Esophagus squamous epithelium (tissue), 5 donors: ENCODE measurements at places on chromosomes 6 and 20.

GRCh38 chr20:54221353-54221752 is 13.5 kb downstream of the PFDN4 start:
- DNase-seq, result no peak

GRCh38 chr6:25833136-25833535 is 1.3 kb upstream of the SLC17A1 start:
- DNase-seq, result no peak

DNA sequence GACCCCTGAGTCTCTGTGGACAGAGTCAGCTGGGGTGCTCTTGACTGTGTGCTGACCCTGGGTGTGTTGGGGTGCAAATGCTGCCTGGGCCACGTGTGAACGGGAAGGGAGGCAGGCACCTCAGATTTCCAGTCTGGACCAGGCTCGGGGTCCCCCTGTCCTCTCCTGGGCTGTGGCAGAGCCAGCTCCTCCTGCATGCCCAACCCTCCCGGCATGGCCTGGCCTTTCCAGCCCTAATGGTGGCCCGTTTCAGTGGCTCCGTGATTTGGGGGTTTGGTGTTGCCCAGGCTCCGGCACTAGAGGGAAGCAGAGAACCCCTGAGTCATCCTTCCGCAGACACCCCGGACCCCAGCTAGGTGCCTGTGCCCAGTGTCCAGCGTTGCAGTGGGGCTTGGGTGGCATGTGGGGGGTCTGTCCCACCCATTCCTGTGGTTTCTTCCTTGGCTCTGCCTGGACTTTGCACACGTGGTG is 9.1 kb downstream of the RBM38 start:
- DNase-seq, result no peak

DNA sequence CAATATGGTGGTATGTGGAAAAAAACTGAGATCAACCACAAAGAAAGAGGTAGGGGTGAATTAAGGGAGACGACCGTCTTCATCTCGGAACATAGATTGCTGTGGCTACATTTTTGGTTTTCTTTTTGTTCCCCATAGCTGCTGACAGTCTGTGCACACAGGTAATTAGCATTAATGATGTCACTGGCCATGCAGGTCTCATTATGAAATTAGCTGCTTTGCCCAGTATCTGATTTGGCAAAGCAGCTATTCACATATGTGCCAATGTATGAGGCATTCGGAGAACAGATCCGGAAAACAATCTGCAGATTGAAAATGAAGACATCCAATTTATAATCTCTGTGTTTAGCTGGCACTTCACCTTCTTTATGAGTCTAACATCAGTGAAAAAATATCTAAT is 13.1 kb downstream of the NOX3 start:
- no peak for DNase-seq

DNA sequence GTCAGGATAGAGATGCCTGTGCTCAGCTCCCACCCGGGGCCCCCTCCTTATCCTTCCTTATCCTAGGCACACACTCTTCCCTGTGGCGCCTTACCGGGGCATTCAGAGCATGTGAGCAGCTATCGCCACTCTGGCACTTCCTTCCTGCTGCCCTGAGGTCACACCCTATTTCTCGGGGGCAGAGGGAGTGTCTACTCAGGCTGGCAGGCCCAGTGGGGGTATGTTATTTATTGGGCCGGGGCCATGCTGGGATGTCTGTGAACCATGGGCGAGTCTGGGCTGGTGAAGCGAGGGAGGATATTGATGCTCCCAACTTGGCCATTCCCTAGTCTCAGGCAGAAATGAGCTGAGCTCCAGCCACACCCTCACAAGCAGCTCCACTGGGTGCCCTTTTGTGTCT is 3.9 kb upstream of the LY6G6D start:
- DNase-seq, result no peak

DNA sequence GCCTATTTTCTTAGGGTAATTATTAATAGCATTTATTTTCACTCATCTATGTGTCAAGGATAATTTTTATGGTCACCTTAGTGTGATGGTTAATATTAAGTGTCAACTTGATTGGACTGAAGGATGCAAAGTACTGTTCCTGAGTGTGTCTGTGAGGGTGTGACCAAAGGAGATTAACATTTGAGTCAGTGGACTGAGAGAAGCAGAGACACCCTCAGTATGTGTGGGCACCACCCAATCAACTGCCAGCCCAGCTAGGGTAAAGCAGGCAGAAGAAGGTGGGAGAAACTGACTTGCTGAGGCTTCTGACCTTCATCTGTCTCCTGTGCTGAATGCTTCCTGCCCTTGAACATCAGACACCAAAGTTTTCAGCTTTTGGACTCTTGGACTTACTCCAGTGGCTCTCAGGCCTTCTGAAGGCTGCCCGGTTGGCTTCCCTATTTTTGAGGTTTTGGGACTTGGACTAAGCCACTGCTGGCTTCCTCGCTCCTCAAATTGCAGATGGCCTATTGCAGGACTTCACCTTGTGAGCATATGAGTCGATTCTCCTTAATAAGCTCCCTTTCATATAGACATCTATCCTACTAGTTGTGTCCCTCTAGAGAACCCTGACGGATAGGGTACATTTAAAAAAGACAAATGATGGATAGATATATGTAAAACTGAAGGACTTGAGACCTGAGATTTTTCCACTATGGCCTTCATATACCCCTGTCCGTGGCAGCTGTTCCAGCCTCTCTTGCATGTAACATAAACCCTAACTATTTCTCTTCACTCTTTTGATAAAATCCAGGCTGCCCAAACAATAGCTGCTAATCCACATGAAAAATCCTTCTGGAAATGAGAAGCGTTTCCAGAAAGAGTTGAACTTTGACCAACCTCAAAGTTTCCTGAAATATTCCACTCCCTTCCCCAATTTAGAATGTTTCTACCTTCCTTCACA is 62.1 kb upstream of the RGS17 start:
- no peak for DNase-seq

DNA sequence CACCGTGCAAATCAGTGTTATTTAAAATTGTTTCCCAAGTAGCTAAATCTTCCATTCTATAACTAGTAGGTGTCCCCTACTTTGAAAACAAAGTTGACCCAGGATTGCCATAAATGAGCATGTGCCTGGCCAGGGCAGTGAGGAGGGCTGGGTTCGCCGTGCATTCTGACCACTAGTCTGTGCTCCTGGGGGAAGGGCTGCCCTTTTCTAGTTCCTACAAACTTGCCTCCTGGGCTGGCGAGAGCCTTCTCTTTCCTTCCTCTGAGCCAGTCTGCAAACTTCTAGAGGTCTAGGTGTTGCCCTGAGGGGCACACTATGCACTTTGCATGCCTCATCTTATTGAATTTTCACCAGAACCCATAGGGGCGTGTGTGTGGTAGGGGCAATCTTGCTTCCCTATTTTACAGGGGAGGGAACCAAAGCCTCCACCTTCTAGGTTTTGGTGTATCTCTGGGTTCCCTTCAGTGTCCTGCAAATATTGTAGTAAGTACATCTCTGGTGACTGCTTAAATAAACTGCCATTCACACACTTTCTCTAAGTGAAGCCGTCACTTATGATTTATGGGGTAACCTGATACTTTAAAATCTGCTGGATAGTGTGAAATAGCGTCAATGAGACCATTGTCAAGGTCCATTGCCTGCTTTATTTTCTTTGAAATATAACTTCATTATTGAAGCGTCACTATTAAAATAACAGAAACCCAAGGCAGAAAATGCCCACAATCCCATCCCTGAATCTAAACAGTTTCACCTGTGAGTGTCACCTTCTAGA is 42.2 kb downstream of the CDH26 start:
- DNase-seq, result no peak

DNA sequence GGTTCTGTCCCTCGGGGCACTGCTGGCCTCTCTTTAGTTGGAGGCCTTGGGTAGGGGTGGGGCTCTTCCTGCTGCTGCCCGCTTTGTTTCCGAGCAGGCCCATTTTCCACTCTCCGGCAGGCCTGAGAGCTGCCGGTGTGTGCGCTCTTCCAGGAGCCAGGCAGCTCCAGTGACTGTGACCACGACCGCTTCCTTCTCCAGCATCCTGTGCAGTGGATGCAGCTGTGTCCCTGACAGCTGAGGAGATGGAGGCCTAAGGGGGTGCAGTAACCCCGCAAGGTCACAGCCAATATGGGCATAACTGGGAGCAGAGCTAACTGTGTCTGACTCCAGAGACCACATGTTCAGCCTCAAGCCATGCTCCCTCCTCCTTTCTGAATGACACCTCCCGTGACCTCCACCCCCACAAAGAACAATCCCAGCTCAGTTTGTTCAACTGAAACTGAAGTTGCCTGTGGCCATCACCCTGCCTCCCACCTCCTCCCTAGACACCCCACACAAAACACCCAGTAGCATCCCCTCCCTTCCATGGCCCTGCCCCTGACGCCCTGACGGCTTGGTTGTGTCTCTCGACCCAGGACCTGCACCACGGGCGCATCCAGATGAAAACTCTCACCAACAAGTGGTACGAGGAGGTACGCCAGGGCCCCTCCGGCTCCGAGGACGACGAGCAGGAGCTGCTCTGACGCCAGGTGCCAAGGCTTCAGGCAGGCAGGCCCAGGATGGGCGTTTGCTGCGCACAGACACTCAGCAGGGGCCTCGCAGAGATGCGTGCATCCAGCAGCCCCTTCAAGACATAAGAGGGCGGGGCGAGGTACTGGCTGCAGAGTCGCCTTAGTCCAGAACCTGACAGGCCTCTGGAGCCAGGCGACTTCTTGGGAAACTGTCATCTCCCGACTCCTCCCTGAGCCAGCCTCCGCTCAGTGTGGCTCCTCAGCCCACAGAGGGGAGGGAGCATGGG is 27.8 kb downstream of the SPATA2 start:
- no peak for DNase-seq

GRCh38 chr20:11271319-11271718 is 597.5 kb upstream of the JAG1 start:
- DNase-seq, result no peak

- no peak for DNase-seq
Measured at GRCh38 chr6:2149361-2150006, 95.9 kb downstream of the GMDS start.

DNA sequence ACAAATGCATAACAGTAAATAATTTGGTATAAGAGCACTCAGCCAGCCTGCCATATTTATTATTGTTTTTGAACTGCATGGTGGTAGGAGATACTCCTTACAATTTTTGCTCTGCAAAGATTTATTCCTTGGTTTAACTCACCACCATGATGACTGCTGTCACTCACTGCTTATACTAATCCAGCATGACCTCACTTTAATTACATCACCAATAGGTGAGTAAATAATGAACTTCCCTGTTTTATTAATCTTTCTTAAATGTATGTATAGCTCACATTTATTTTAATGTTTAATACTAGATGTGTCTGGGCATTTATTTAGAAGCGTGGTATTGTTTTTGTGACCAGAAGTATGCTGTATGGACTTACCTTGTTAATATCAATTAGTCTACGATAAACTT is 12.8 kb upstream of the TP53TG5 start:
- DNase-seq, result no peak

- DNase-seq, result no peak
Measured at GRCh38 chr20:60664106-60664505, 588.0 kb upstream of the CDH4 start.

DNA sequence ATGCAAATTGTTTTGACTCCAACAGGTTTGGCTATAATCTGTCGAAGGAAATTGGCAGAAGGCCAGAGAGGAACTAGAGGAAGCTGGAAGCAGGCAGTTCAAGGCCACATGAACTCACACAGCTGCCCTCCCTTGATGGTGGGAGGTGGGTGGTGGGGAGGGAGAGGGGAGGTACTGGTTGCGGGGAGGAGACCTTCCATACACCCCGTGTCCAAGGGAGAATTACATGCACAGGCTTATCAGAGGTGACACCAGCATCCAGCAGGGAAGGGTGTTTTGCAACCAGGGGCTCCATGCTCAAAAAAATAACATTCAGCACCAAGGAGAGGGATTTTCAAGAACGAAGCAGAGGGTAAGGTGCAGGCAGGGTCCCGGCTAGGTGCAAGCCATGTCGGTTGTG is 9.1 kb downstream of the PRND start:
- no peak for DNase-seq

DNA sequence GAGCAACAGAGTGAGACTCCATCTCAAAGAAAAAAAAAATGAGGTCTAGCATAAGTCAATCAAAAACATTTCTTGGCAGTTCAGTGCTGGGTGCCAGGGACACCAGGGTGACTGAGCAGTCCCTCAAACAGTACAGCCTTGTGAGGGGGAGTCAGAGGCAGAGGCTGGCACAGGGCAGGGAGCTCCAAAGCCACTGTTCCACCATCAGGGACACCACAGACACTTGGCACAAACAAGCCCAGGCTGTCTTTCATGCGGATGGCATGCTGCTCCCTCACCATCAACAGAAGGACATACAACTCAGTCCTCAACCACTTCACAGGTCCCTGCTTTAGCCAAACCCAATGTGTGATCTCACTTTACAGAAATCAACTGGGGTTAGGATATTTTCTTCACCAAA is 36.0 kb upstream of the GRM4 start:
- no peak for DNase-seq

GRCh38 chr6:12845224-12846004 is 128.8 kb downstream of the PHACTR1 start:
- no peak for DNase-seq

- no peak for DNase-seq
Measured at GRCh38 chr6:167020206-167020605, 21.0 kb downstream of the CEP43 start.

DNA sequence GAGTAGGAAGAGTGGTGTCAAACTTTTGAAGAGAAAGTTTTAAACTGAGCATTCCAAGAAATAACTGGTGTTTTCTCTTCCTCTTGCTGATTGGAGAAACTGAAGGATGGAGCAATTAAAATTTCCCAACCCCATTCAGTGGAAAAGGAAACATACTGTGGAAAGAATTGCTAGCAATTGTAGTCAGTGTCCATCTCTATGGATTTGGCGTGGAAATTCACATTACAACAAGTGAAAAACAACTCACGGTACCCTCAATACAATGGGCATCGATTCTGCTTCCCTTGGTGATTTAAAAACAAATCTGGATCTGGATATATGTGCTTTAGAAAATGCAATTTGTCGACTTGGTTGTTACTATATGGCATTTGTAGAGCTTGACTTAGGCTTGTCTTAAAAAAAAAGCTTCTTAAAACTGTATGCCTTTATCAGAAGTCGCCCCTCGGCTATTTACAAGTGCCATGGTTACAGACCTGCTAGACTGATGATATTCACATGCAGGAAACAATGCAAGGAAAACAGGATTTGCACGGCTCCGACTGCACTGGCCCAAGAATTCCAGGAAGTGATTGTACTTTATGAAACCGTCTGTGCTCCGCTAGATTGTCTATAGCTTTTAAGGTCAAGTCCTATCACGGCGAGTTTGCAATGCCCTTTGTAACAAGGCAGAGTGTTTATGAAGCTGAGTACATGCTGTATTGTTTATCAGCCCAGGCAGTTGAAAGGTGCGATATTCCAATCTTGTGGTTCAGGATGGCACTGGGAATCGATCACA is 131.7 kb upstream of the PHACTR1 start:
- DNase-seq, result no peak

DNA sequence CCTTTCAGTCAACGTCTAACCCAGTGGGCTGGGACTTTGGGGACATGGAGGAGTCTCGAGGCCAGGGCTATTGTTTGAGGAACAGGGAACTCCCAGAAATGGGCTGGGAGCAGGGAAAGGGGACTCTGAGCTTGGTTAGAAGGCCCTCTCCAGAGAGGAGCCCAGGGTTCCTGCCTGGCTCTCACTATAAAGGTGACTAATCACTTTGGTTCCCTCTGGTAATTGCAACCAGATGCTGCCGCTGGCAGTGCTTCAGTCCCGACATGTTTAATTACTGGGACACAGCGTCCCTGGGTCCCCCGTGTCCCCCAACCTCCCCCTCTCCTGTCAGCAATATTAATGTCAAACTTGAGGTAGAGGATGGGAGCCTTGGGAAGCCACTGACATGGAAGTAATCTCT is 5.0 kb upstream of the GDF5 start:
- no peak for DNase-seq
